Osteoblast (primary cell): ENCODE measurements at places on chromosomes 13 and 19. TPM values are rescaled to one million over a fixed set of nuclear protein-coding genes. Genes with fewer than 3 reads are reported as not detected.

Gene FCGBP
- total RNA-seq: under 0.01 TPM in 2 replicates

Gene ZNF578
- total RNA-seq: 2.4 and 2.5 TPM in 2 replicates

Gene NBEA
- 3.2 and 4.0 TPM in 2 replicates for total RNA-seq

Gene CEACAM8
- total RNA-seq: not detected in 2 replicates

DNA sequence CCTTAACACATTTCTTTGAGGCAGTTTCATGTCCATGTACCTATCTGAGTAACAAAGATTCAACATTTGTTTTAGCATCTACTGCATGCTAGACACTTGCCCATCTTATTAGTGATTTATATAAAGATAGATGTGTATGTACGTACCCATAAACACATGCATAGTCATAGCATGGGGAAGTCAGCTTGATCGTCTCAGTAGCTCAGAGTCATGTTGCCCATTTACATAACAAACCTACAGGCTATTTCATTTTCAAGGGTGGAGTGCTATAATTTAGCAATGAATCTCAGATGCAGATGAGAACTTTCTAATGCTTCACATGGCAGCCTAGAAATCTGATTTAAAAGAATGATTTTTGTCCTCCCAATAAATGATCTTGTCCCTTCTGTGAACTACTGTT is 23.5 kb downstream of the FLT1 start:
- DNase-seq: no peak

DNA sequence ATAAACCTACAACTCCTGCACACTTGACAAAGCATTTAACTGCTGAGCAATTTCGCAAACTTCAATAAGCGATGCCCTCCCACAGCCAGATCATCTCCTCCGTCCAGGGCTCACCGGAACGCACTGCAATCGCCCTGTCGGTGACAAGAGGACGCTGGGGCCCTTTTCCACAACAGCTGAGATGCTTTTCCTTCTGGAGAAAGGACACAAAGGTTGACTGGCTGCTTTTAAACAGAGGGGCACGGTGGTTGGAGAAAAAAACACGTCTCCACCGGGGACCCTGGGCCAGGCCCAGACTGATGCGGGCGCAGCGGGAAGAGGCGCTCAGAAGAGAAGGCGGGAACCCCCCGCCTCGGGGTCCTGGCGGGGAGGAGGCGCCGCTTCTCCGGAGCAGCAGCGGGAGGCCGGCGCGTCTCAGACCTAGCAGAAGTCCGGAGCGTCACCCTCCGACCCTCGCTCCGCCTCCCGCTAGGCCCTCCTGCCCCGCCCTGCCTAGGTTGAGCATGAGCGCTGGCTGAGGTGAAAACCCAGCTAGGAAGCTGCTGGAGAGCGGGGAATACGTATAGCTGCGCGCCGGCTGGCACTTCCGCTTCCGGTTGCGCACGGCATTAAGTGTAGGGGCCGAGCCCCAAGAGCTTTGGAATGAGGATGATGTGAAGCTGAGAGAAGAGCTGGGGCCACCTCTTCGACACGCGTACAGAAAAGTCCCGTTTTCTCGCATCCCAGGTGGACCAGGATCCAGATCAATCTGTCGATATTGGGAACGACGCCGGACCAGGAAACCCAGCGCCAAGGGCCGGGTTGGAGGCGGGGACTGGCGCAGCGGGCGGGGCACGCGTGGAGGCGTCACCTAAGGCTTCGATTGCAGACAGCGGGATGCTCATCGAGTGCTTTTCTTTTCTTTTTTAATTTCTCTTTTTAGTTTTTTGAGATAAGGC is at the start of gene ZNF846:
ZNF846 (minus strand) TSS at position 564 of the 938 bp plus-strand sequence. CDS start 3,788 bp downstream, outside the sequence.
- DNase-seq: peak; percentile 97

- DNase-seq: no peak
These were observed 3.5 kb upstream of the UBAC2 start for GRCh38 chr13:99197117-99197651.

DNA sequence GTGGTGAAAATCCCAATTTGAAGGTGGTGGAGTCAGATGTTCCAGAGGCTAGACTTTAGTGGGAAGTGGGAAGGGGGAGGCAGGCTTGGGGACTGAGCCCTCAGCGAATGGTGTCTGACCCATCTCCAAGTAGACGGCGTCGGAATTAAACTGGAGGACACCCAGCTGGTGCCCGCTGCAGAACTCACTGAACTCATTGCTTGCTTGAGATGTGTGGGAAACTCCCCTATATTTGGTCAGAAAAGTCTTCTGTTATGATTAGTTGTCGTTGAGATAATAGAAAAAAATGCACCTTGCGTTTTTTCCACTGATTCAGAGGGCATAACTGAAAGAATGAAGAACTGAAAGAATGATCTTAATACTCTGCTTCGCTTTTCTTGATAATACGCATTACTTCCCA is 871 bp upstream of the ZNF583 start:
- DNase-seq: no peak

DNA sequence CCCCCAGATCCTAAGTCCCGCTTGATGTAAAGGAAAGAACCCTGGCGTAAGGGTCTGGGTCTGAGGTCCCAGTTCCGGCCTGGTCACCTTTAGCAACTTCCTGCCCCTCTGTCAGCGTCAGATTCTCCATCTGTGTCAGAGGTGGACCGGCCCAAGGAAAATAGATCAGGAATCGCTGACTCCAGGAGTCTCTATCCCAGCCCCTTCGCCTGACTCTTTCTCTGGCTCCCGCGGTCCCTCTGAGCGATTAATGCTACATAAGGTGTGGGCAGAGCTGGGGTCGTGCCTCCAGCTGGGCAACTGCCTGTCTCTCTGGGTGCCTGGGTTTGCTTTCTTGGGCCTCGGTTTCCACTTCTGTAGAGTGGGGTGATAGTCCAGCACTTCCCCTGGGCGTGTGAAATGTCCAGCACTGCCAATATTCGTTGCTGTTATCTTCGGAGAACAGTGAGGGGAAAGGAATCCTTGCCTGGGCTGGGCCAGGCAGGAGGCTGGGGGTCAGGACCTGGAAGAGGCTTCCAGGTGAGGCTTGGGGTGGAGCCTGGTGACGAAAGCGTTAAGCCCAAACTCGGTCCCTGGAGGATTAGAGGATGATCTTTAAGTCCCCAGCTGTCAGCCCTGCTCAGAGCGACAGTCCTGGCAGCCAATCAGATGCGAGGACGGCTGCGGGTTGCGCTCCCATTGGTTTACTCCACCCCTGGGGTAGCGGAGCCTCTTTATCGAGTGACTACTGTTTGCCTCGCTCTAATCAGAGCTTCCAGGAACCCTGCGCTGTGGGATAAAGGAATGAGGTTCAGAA is 767 bp downstream of the ABCA7 start:
- DNase-seq: peak; percentile 100

- DNase-seq: no peak
These were observed 278.9 kb downstream of the LMO7 start for GRCh38 chr13:75915066-75915465.
